ENCODE measurements at places on chromosomes 1 and 21.

DNA sequence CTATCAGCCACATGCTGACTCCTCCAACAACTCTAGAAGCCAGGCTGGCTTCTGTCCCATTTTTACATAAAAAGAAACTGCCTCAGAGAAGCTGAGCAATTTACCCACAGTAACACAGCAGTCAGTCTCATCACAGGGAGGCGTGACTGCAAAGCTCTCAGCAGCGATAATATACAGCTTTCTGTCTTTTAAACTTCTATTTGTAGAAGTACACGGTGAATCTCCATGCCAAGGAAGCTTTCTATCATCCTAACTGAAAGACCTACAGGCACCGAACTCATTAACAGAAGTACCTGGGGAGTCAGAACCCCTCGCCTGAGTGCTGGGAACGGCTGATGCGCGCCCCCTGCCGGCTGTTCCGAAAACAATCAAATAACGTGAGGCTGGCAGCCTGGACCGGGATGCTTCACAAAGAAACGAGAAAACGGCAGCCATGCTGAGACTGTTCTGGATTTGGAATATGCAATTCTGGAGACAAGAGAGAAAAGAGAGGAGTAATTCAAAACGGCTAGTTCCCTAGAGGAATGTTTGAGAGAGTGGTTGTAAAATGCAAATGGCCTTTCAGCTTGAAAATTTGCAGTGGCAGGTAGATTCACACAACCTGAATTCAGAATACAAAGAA lies 43.5 kb upstream of the RAB4A start:
- DNase-seq, result peak; percentile 53

- no peak for DNase-seq
These were observed 1.7 kb downstream of the NR5A2 start for GRCh38 chr1:200029035-200029821.

DNA sequence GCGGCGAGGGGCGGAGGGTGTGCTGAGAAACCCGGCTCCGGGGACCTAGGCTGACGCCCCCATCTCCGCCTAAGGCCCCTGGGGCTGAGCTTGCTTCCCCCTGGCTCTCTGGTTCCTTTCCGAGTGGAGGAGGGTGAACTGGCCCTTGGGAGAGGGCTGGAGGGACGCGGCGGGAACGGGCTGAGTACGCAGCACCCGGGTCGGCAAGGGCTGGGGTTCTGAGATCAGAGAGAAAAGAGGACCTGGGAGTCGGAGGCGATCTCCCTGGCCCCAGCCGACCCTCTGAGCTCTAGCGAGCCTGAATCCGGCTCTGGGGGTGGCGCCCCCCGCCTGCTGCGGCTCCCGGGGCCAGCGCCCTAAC lies 270.8 kb downstream of the FOXD2 start:
- DNase-seq, result no peak

- DNase-seq, result no peak
These were observed 61.5 kb downstream of the SYT2 start for GRCh38 chr1:202648605-202649226.

DNA sequence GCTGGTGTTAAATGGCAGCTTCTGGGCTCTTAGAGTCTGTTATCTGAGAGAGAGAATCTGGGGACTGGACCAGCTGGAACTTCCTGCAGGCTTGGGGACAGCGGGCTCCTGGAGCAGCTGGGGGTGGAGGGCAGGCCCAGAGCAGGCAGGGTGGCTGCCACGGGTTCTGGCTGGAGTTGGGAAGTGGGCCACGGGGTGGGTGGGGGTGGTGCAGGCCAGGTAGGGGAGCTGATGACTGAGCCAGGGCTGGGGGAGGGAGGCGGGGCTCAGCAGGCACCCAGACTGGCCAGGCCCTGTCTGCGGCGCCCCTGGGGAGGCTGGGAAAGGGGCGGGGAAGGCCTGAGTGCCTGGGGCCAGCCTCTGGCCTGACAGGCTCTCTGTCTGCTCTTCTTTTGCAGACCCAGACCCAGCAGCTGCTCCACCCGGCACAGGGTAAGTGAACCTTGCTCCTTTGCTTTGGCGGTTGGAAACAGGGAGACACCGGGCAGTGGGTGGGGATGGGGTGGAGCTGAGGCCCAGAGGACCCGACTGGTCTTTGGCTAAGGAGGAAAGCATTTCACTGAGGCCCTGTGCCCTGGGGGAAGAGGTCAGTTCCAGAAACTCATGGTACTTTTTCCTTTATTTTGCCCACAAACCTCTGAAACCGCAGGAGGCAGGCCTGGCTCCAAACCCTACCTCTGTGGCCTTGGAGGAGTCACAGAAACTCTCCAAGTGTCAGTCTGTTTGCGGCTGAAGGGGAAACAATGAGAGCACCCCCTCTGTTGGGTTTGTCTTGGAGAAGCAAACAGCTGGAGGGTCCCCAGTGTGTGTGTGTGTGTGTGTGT lies 48.8 kb downstream of the ARHGEF10L start:
- no peak for DNase-seq

DNA sequence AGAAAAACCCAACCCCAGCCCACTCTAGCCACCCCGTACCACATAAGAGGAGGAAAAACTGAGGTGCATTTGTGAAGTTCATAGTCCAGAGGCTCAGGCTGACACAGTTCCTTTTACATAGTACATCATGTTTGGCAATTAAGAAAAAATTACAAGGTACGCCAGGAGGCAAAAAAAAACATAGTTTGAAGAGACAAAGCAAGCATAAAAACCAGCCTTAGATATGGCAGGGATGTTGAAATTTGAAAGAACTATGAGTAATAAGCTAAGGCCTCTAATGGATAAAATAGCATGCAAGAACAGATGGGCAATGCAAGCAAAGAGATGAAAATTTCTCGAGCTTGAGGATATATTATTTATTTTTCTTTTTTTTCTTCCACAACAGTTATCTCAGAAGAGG lies 31.9 kb downstream of the MIXL1 start:
- DNase-seq, result no peak
